Activated CD4-positive, alpha-beta memory T cell treated with anti-CD3 and anti-CD28 coated beads, Interleukin-2, amount 10 ng/mL, durations not matched to agents 7 days and 5 days (primary cell): ENCODE measurements at places on chromosomes 2 and 18. TPM values are rescaled to one million over a fixed set of nuclear protein-coding genes. Genes with fewer than 3 reads are reported as not detected.

Gene SCYGR4
- total RNA-seq, result not detected

Gene PDE11A
- not detected for total RNA-seq

Gene GNAL
- total RNA-seq, result 0.25 TPM

Gene ID2
- total RNA-seq, result 299 TPM

Gene ZAP70
- total RNA-seq, result 283 TPM

GRCh38 chr2:113240150-113240914 lies 38.4 kb downstream of the PAX8 start:
- no peak for DNase-seq

DNA sequence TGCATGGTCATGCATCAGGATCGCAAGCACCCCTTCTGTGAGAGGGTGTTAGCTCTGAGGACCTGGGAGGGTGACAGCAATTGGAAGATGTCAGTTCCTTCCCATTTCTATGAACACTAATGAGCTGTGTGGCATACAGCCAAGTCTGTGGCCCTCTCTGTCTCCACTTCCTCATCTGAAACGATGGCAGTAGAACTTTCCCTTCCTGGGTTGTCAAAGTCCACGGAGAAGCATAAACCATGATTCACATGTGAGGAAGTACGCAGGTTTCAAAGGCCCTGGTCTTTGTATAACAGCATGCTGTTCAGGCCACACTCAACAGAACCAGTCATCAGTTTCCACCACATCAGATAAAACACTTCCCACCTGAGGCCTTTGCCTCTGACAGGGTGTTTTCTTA lies 167.4 kb upstream of the RAB6C start:
- DNase-seq, result no peak

DNA sequence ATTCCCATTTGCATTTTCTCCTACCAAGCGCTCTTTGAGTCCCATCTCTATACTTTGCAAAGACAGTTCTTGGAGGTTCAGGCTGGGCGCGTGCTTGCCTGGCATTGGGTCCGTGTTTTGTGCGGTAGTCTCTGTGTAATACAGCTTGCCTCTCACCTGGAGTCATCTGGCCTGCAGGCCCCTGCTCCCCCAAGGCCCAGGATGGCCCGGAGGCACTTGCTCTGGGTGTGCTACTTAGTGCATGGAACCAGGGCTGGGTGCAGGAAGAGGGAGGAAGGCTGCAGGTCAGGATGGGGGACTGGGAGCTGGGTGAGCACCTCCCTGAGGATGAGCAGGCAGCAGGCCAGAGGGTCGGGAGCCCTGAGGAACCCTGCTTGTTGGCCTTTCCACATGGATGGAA lies 220.9 kb downstream of the LDLRAD4 start:
- no peak for DNase-seq

DNA sequence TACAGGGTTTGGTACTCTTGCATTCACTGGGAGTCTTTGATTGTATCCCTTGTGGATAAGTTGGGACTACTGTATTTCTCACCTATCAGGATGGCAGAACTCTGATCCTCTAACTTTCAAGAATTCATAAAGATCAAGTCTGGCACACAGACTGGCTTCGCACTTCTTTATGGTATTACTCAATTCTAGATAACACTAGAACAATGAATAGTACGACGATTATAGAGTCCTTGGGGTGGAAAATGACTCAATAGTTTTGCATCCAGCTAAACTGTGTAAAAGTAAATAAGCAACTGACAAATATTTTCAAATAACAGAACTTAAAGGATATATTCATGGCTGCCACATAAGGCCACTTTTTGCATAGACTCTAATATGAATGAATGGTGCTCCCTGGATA lies 103.4 kb upstream of the MEX3C start:
- no peak for DNase-seq
